Activated CD8-positive, alpha-beta memory T cell treated with anti-CD3 and anti-CD28 coated beads for 1 hour (primary cell): ENCODE measurements at places on chromosomes 12 and 14.

GRCh38 chr12:59151243-59151642 lies 230.9 kb upstream of the LRIG3 start:
- DNase-seq: no peak

GRCh38 chr14:101828046-101828445 lies 66.5 kb downstream of the PPP2R5C start:
- DNase-seq: no peak

DNA sequence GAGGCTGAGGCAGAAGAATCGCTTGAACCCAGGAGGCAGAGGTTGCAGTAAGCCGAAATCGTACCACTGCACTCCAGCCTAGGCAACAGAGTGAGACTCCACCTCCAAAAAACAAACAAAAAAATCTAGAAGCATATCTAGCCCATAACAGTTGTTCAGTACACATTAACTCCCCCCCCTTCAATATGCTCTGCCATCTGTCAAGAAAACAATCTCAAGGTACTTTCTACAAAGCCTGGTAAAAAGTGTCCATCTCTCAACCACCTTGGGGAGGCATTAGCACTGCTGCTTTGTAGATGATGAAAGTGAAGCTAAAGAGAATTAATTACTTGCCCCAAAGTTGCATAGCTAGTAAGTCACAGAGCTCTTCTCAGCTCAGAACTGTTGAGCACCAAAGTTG lies 24.9 kb downstream of the LGALS3 start:
- DNase-seq: no peak

GRCh38 chr12:291153-291723 lies 28.6 kb upstream of the SLC6A13 start:
- no peak for DNase-seq

GRCh38 chr12:115960868-115961802 lies 316.4 kb downstream of the MED13L start:
- DNase-seq: no peak

DNA sequence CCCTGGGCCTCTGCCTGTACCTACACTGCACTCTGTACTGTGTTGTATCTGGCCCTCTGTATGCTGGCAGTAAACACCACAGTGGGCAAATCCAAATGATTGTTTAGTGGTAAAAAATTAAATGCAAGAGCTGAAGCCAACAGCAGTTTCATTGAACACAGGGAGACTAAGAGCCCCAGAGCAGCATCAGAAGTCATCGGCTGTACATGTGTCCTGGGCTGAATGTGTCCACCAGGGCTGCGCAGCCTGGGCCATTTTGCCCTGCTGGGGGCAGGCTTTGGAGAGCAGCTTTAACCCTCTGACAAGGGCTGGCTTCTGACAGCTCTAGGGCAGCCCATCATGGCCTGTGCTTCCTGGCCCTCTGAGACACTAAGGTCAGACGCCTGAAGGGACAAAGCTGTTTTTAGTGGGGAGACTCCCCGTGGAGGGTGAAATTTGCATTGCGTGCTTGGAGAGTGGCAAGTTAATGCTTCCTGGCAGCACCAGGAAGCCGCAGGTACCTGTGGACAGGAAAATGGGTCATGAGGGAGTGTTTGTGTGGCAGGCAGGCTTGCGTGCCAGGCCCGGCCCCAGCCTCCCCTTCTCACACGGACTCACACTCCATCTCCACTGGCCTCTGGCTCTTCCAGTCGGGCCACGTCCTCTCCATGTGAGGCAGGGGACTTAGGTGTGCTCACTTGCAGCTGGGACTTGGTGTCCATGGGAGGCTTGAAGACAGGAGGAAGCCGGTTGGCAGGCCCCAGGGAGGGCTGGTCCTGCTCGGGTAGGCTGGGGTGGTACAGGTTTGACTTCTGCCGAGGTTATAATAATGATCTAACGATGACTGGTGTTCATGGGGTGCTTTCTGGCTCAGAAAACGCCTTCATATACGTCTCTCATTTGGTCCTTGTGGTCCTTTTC lies 150.1 kb downstream of the TSPAN9 start:
- DNase-seq: no peak

DNA sequence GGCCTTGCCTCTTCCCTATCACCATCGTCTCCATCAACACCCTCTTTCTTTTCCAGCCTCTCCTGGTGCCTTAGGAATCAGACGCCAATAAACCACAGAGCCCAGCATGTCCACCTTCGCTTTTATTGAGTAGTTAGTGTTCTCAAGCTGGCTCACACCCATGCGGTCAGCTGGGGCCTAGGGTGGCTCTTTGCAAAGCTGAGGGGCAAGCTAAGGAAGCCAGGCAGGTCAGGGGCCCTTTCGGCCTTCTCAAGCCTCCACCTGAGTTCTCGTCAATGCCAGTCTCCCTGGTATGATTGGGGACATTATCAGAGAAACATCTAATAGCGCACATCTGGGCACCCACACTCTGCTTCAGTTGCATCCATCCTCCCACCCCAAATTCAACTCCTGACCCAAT lies 737 bp upstream of the TEX52 start:
- no peak for DNase-seq

DNA sequence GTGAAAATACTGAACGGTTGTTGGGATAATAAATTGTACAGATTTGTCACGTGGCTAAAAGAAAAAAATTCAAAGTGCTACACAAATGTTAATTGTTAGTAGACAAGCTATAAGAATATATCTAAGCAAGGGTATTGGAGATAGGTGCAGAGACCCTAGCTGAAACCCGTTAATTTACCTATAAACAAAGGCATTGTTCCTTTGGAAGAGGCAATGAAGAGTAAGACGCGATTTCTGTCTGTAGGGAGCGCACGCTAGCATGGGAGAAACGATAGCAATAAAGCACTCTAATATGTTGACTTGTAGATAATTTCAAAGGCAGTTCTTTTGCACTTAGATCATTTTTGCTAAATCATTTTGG lies 565 bp downstream of the CCDC77 start:
- no peak for DNase-seq

- DNase-seq: no peak
Measured at GRCh38 chr12:55712700-55713415, 3.0 kb upstream of the BLOC1S1 start.

- peak; percentile 54 for DNase-seq
Measured at GRCh38 chr12:54390668-54391551, 6.4 kb upstream of the ZNF385A start.

- DNase-seq: no peak
Measured at GRCh38 chr12:46391630-46392029, 19.1 kb upstream of the SLC38A2 start.

DNA sequence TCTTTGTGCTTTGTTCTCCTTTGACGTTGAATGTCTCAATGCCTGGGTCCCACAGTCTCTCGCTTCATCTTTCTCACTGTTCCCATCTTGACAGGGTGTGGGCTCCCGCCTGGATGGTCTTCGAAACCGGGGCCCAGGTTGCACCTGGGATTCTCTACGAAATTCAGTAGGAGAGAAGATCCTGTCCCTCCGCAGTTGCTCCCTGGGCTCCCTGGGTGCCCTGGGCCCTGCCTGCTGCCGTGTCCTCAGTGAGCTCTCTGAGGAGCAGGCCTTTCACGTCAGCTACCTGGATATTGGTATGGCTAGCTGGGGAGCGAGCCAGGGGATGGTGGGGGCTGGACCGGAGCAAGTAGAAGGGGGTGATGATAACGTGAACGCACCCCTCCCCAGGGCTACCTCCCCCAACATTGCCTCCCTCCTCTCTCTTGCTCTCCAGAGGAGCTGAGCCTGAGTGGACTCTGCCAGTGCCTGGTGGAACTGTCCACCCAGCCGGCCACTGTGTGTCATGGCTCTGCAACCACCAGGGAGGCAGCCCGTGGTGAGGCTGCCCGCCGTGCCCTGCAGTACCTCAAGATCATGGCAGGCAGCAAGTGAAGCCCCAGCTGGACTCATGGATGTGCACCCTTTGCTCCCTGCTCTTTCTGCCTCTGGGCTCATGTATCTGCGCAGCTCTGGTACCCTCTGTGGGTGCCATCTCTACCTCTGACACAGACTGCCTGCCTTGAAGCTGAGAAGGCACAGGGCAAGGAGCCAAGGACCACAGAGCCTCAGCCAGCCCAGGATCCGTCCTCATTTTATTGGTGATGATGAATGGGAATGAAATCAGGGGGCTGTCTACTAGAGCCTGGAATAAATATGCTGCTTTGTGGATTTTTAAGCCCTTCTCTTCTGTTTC lies 1.5 kb downstream of the NPFF start:
- DNase-seq: no peak

DNA sequence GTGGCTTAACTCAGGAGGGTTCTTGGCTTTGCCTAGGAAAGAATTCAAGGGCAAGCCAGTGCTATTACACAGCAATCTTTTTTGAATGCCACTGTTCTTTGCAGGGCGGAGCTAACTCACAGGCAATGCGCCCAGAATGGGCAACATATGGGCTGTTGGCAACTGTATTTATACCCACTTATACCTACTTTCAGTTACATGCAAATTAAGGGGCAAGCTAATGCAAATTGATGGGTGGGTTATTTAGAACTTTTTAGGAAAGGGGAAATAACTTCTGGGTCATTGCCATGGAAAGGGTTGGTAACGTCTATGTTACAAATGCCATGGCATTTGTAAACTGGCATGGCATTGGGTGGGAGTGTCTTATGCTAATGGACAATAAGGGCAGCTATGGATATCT lies 85.4 kb downstream of the C12orf50 start:
- no peak for DNase-seq

GRCh38 chr14:66240105-66240504 lies 246.1 kb upstream of the CCDC196 start:
- no peak for DNase-seq

DNA sequence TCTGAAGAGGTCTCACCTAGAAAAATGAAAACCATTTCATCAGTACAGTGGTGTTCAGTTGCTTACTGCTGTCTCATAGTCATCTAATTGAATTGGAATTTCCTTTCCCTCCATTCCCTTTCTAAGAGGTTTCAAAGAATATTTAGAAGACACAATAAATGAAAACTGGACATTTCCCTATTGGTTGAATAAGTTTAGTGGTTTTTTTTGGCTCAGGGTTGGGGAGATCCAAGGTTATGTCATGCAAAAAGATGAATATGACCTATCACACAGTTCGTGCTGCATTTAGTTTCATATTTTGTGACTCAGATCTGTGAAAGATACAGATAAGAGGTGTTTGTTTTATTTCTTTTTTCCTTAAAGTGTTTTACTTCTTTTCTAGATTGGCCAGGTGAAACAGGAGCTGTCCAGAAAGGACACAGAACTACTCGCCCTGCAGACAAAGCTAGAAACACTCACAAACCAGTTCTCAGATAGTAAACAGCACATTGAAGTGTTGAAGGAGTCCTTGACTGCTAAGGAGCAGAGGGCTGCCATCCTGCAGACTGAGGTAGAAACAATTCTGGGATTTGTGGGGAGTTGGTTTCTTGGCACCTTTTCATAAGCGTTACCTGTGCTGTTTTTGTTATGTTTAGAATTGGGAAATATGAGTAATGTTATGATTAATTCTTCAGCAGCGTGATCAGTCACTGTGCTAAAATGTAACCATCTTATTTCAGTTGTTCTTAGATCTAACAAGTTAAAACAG lies 124.6 kb downstream of the ERC1 start:
- DNase-seq: no peak

DNA sequence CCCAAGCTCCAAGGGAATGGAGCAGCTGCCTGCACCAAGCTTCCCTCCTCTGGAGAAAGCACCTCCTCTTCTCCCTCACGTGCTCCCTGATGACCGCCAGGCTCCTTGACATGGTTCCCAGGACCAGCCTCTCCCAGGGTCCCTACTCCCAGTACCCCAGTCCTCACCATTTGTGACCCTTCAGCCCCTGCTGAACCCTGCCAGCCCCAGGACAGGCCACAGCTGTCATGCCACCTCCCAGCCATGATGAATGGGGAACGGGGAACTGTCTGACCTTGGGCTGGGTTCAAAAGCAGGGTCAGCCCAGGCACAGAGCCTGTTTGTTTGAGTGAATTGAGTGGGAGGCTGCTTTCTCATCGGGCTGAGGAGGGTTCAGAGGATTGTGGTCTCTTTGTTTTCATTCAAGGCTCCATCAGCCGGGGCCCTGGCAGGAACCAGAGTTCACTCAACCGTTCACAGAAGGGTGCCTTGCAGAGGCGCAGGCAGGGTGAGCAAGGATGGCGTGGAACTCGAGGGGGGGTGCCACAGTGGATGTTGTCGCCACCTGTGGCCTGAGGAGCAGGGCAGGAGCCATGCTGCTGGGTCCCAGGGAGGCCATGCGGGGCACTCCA lies 344.5 kb upstream of the SFSWAP start:
- DNase-seq: no peak

DNA sequence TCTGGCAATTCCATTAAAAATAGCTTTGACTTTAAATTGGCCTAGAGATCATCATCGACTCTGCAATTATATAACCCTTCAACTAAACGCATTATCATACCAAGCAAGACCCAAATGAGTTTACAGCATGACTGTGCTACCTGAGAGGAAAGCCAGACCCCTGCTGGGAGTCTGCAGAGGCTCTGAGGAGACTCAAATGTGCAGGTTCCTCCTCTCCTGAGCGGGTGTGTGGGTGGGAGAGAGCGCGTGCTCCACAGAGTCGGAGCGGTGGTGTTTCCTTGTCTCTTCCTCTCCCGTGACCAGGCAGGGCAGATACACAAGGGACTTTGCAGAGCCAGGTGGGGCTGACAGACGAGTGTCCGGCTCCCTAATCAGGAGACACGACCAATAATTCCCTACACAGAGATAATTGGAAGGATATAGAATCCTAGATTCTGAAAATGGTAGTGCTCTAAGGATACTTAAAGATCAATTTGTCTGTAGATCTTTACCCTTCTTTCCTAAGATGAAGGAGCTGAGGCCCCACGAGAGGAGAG lies 74.1 kb downstream of the SLC8A3 start:
- no peak for DNase-seq

DNA sequence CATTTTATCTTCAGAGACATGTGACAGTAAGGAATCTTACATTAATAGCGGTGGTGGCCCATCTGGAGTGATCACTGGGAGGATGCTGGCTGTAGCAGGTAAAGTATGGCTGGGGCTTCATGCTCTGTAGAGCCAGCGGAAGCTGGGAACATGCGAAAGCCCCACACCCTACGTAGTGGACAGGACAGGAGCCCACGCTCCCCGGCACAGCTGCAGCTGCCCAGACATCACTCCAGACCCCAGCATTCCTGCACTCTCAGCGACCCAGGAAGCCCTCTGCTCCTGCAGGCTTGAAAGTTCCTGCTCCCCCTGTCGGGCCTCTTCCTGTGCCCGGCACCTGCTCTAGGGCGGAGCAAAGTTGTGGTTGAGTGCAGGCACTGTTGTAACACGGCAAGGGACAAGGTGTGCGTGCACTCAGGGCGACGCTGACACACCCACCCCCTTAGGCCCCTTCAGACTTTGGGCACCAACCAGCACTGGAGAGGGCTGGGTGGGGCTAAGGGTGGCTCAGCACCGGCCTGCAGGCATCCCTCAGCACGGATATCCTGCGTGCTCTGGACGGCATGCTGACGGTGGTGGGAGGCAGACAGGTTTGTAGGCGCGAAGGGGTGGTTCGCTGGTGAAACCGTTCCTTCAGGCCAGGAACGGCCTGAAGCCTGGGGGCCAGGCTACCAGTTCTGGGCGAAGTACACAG lies 568.3 kb downstream of the FSCB start:
- DNase-seq: no peak

DNA sequence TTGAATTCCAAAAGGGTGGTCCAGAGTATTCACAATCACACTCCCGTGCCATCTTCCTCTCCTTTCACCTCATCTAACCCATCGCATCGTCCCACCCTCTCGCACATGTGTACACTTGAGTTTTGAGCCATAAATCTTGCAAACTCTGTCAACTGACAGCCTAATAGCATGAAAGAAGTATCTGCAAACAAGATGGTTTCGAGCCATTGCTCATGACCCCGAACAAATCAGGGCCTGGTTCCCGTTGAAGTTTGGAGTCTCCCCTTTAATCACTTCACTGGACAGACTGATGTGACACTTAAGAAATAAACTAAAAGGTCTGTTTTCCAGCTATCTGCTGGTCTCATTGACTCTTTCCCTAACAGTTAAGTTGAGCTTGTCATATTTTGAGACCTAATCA lies 223.6 kb upstream of the SOX5 start:
- DNase-seq: no peak
